ENCODE measurements at places on chromosomes 2 and 18.
A peak's percentile ranks its signal among the peaks of the same experiment; 100 is the strongest.

- no peak for DNase-seq
Measured at GRCh38 chr2:97969081-97970067, 26.4 kb downstream of the TMEM131 start.

GRCh38 chr2:205706769-205707381 lies 24.6 kb downstream of the NRP2 start:
- DNase-seq, result peak; percentile 83

- DNase-seq, result no peak
Measured at GRCh38 chr18:79717059-79717458, 37.5 kb downstream of the CTDP1 start.

DNA sequence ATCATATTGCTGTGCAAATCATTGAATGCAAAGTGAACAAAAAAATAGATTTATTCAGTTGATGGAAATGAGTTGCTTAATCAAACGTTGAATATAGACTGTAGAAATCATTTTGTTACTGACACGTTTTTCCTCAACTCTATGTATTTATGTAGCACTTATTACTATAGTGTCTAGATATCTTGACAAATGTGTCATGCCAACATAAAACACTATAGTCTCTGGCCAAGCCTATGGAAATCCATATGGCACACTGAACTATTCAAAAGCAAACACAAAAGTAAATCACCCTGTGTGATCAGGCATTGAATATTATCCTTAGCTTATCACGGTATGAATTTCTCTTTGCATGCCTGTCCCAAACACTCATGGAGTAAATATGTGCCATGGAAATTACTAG lies 131.3 kb downstream of the ZNF804A start:
- no peak for DNase-seq

GRCh38 chr18:36527051-36527450 lies 229.5 kb downstream of the FHOD3 start:
- no peak for DNase-seq

DNA sequence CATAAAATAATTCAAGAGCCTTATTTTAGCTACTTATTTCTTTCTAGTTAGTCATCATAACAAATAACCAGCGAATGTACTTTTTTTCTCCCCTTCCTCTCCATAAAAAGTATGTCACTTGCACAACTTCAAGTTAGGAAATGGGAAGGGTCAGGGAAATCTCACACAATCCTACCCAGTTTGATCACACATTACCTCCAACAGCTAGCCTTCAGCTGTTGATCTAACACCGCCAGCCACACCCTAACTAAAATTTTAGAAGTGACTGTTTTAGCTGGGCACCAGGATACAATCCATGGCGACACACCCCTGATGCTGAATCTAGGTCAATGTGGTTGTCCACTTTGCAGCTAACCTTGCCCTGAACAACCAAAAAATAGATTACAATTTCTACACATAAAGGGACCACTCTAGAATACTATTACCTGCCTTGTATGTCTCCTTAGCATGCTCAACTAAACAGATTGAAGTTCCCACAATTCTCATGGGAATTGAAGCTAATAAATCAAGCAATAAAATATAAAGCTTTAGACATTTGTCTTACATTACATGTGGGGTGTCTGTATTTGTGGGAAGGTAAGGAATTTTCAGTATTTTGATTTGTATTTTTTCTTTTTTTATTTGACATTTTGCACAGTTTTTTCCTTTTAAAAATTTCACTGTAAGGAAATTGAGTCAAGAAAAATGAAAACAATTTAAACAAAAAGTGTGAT lies 7.3 kb upstream of the COL3A1 start:
- no peak for DNase-seq

GRCh38 chr2:44480068-44480467 lies 118.3 kb downstream of the CAMKMT start:
- no peak for DNase-seq

- DNase-seq, result no peak
Measured at GRCh38 chr2:8535821-8536685, 145.8 kb upstream of the ID2 start.

GRCh38 chr2:118085173-118086023 lies 2.9 kb upstream of the INSIG2 start:
- no peak for DNase-seq

- no peak for DNase-seq
Measured at GRCh38 chr2:28394331-28394877, 1.7 kb downstream of the FOSL2 start.

- DNase-seq, result no peak
Measured at GRCh38 chr2:134289225-134289624, 35.4 kb downstream of the MGAT5 start.
